Caudate nucleus (tissue), 63 donors: ENCODE measurements at places on chromosomes 1 and 21.

- no peak for DNase-seq
Measured at GRCh38 chr21:36727866-36728265, 29.0 kb downstream of the SIM2 start.

DNA sequence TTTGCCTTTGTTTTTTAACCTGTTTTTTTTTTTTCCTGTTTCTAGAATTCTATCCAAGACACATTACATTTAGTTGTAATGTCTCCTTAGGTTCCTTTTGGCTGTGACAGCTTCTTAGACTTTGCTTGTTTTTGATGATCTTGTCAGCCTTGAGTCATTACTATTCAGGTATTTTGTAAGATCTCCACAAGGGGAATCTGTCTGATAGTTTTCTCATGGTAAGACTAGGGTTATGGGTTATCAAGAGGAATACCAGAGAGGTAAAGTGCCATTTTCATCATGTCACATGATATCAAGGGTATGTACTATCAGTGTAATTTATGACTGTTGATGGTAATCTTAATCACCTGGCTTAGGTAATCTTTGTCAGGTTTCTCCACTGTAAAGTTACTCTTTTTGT is 99.1 kb upstream of the GFI1 start:
- no peak for DNase-seq

DNA sequence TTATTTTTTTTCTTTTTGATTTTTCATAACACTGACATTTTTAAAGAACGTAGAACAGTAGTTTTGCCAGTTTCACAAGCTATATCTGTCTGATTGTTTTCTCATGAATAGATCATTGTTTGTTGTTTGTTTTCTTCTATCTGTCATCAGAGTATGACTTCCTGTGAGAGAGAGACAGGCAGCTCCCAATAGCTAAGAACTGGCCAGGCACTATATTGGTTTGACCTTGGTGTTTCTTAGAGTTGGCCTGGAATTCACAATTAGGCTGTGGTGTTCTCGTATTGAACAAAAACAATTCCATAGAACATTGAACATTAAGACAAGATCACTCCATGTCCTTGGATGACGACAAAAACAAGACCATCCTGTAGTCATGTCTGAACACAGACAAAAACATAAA is 43.4 kb downstream of the RPS6KC1 start:
- DNase-seq: no peak

DNA sequence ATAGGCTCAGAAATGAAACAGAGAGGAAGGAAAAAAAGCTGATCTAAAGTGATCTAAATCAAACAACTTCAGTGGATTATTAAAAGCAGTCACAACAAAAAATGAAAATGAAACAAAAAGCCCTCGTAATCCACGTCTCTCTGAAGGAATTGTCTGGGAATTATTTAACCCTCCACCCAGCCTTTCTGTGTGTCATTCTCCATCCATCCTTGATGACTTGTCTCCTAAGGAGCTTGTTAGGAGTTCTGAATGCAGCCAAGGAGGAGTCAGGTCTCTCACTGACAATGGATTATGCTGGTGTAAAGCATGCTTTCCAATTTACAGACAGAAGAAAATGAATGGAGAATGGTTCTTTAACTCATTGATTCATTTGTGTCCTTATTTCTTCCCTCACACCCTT is 359.3 kb upstream of the RUNX1 start:
- no peak for DNase-seq

GRCh38 chr1:168794057-168794456 is 65.1 kb upstream of the DPT start:
- DNase-seq: no peak

- DNase-seq: no peak
Measured at GRCh38 chr1:167360120-167360519, 139.4 kb downstream of the POU2F1 start.

GRCh38 chr1:15350151-15350550 is 59.5 kb upstream of the EFHD2 start:
- DNase-seq: no peak
